Glutamatergic neuron (in vitro differentiated cells): ENCODE measurements at places on chromosomes 1 and 21. TPM values are rescaled to one million over a fixed set of nuclear protein-coding genes. Genes with fewer than 3 reads are reported as not detected.

Gene TCHH
- 0.49 TPM for total RNA-seq

Gene DDR2
- total RNA-seq, result 4.4 TPM

Gene CADM3
- 165 TPM for total RNA-seq

Gene VWA1
- 56.9 TPM for total RNA-seq
